ENCODE measurements at places on chromosomes 4 and X.

- no peak for DNase-seq
Measured at GRCh38 chrX:128818690-128819089, 704.6 kb downstream of the SMARCA1 start.

- no peak for DNase-seq
Measured at GRCh38 chrX:12758291-12758690, 32.9 kb upstream of the PRPS2 start.

DNA sequence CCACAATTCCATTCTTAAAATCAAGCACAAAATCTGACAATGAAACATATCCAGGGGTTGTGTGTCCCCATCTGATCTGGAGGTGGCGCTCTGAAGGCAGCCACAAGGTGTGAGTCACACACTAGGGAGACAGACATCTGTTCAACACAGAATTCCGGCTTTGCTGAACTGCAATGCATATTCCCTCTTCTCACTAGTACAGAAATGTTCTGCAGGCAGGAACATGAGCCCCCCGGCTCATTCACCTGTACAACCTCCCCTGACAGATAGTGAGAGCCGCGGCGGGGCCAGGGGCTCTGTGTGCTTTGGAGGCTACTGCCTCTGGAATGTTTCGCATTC is 41.9 kb downstream of the WDR1 start:
- no peak for DNase-seq

- no peak for DNase-seq
Measured at GRCh38 chrX:40035726-40036125, 62.0 kb downstream of the BCOR start.

- DNase-seq: no peak
Measured at GRCh38 chr4:74109870-74110605, 11.0 kb upstream of the CXCL2 start.
